ENCODE measurements at places on chromosomes 12 and 14. TPM values are rescaled to one million over a fixed set of nuclear protein-coding genes. Genes with fewer than 3 reads are reported as not detected.

Gene HOXC12
- not detected for total RNA-seq

Gene RFLNA
- 2.6 TPM for total RNA-seq

Gene KCNC2
- total RNA-seq, result not detected

Gene GZMB
- total RNA-seq, result not detected

Gene CRIP2
- 236 TPM for total RNA-seq

Gene FRMD6
- 202 TPM for total RNA-seq
